ENCODE measurements at places on chromosomes 3 and 15.

GRCh38 chr3:141440942-141441341, 45.9 kb upstream of the RASA2 start:
- DNase-seq, result no peak

DNA sequence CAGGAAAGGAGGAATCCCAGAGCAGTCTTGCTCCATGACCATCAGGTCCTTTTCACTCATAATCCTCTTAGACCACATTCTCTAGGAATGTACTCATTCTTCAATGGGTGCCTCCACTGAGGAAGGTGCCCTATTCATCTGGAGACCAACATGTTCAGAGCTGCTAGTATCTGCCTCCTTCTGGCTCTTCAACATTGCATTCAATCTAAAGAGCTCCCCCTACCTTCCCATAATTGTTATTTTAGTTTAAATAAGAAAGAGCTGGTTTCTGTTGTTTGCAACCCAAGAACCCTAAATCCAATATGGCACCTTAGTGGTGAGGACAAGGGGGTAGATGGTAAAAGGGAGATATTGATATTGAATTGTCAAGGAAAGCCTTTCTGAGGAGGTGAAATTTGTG, 67.6 kb downstream of the SCN11A start:
- DNase-seq, result no peak

- no peak for DNase-seq
Measured at GRCh38 chr3:134369861-134370596, 4.2 kb downstream of the AMOTL2 start.

- DNase-seq, result no peak
Measured at GRCh38 chr3:185878920-185879319, 54.1 kb upstream of the IGF2BP2 start.

GRCh38 chr3:195101927-195102608, 168.9 kb downstream of the XXYLT1 start:
- DNase-seq, result no peak

DNA sequence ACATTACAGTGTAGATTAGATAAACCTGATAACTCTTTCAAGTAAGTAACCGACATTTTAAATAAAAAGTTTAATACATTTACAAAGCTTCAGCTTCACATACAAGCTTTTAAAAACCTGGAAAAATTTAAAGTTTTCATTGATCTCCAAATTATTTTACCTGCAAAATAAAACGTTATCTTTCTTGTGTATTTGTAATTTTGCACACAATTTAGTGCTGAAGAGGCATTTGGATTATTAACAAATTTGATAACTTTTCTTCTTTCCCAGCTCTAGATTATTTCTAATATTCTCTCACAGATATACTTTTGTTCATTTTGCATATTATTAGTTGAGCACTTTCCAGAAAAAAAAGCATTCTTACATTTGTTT, 24.2 kb upstream of the MBNL1 start:
- no peak for DNase-seq

GRCh38 chr3:4406746-4407568, 60.1 kb downstream of the SUMF1 start:
- no peak for DNase-seq

GRCh38 chr15:87401973-87402372, 854.6 kb downstream of the NTRK3 start:
- DNase-seq, result no peak

DNA sequence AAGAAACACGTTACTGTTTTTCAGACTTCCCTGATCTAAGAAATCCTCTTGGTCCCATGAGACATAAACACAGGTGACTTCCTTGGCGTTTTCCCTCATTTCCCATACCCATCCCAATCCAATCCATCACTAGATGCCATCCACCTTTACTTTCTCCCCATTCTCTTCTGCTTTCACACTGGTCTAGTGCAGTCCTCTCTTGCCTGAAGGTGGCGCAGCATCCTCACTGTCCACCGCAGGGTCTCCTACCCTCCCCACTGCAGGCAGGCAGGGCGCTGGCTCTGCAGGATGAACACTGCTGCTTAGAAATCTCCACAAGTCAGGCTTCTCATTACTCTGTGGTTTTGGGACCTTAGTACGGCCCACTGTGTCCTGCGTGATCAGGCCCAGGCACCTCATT, 58.2 kb downstream of the RAB7A start:
- no peak for DNase-seq

DNA sequence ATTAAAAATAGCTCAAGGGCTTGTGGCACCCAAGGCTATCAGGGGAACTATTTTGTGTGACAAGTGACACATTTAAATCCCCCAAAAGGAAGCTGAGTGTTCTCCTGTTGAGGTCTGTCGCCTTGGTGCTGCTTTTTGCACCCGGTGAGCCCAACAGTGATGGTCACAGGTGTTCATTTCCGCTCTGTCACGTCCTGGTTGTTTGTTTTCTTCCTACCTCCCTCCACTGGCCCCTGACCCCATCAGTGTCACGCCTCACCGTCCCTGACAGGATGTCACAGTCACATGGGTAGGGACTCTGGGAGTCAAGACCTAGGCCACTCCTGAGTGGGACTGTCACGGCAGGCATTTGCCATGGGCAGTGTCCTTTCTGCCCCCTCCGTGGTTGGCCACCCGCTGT, 11.2 kb downstream of the SLCO3A1 start:
- DNase-seq, result no peak

- no peak for DNase-seq
Measured at GRCh38 chr15:84752195-84752594, 3.8 kb downstream of the ZNF592 start.

DNA sequence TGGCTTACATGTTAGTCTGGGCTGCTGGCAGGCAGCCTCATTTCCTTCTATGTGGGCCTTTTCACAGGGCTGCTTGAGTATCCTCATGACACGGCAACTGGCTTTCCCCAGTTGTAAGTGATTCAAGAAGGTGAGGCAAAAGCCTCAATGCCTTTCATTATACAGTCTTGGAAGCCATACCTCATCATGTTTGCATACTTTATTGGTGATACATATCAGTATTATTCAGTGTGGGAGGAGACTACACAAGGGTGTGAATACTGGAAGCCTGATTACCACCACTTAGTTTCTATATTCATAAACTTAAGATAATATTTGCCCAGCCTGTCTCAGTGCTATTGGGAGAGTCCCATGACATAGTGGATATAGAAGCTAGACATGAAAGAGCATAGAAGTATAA, 346.8 kb downstream of the SOX2 start:
- DNase-seq, result no peak

GRCh38 chr3:4547799-4548198, 54.7 kb downstream of the ITPR1 start:
- no peak for DNase-seq

- no peak for DNase-seq
Measured at GRCh38 chr3:15633766-15634598, 32.4 kb downstream of the BTD start.

- no peak for DNase-seq
Measured at GRCh38 chr3:155702745-155703591, 41.9 kb downstream of the PLCH1 start.

DNA sequence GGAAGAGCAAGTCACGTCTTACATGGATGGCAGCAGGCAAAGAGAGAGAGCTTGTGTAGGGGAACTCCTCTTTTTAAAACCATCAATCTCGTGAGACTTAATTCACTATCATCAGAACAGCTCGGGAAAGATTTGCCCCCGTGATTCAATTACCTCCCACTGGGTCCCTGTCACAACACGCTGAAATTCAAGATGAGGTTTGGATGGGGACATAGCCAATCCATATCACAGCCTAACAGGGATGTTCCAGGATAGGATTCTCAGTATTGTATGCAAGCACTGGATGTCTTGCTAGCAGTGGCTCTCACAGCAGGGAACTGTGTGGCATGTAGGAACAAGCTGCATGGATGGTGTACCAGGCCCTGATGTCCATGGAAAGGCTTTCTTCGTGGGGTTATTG, 47.8 kb upstream of the SLC24A5 start:
- no peak for DNase-seq

GRCh38 chr3:25438791-25439555, 10.9 kb downstream of the RARB start:
- DNase-seq, result no peak

DNA sequence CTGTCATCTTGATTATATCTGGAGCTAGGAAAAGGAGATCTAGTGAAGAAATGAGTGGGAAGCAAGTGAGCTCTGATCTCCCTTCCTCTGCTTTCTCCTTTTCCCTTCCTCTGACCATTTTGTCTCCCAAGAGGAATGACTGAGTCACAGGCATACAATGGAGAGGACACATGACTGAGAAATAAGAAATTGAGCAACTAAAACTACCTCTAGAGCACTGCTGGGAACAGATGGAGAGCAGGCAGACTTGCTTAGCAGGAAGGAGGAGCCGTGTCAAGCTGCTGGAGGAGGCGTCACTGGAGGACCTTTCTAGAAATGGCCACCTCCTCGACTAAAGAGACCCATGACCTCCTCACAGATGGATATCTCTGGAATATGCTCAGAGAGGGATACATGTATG, 66.9 kb upstream of the MYO5C start:
- DNase-seq, result no peak

GRCh38 chr3:59535791-59536221, 486.0 kb upstream of the CFAP20DC start:
- DNase-seq, result no peak

DNA sequence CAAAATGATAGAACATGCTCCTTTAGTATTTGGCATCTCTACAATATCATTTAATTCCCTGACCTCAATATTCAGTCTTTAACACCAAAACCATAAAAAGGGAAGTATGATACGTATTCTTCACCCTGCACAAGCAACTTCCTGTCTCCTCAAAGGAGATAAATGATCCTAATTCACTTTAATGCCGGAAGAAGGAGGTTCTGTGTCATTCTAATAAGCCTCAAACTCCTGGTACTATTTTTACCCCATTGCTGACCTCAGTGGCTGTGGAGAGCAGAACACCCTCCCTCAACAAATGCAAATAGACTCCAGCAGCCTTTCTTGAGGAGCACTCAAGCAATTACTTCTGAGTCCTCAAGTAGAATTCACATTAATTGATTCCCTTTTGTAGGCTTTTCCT, 173.3 kb downstream of the TMEM108 start:
- DNase-seq, result no peak

- no peak for DNase-seq
Measured at GRCh38 chr3:63390710-63391230, 112.7 kb downstream of the SYNPR start.

DNA sequence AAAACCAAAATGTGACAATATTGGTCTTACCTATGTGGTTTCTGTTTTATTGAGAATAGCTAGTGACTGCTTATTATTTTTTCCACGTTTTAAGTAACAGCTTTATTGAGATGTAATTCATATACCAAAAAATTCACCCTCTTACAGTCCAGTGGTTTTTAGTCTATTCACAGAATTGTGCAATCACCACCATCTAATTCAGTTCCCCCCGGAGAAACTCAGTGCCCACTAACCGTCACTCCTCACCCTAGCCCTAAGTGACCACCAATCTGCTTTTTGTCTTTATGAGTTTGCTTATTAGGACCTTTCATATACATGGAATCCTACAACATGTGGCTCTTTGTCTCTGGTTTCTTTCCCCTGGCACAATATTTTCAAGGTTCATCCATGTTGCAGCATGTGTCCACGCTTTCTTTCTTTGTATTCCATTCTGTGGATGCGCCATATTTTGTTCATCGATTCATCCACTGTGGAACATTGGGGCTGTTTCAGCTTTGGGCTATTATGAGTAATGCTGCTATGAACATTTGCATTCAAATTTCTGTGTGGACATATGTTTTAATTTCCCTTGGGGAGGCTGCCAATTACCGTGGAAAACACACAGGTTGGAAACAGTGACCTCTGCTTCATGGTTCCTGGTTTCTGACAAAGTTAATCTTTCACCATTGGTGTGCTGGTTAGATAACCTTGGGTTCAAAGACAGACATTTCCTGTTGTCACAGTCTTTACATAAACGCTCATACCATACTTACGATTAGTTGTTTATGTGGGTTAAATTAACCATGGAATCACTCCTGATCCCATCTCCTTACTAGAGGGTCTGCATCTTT, 3.2 kb upstream of the BCL2L10 start:
- no peak for DNase-seq

DNA sequence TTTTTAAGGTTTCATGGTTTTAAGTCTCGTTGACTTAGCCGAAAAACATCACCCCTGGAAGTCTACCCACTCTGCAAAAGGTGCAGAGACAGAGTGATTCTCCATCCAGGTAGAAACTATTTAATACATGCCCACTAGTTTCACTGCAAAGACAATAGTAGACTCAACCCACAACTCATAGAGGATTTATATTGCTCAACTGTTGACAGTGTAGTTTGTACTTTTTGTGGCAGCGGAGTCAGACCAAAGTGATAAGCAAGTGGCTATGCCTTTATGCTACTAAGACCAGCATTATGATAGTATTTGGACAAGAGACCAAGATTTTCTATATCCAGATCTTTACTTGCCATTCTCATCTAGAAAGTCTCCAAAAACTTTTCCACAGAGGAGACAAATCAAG, 98.8 kb upstream of the ZBTB20 start:
- DNase-seq, result no peak

- no peak for DNase-seq
Measured at GRCh38 chr3:36295296-36295695, 85.0 kb upstream of the STAC start.

- no peak for DNase-seq
Measured at GRCh38 chr15:41919954-41920538, 26.2 kb upstream of the SPTBN5 start.

- DNase-seq, result no peak
Measured at GRCh38 chr3:160010578-160010977, 21.9 kb downstream of the IL12A start.

DNA sequence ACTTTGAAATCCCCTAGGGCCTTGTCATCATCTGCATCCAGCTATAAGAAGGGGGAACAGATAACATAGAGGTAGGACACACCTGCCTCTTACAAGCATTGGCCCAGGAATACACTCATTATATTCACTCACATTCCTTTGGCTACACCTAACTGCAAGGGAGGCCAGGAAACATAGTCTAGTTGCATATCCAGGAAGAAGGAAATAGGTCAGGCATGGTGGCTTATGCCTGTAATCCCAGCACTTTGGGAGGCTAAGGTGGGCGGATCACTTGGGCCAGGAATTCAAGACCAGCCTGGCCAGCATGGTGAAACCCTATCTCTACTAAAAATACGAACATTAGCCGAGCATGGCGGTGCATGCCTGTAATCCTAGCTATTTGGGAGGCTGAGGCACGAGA, 48.8 kb downstream of the GTPBP8 start:
- DNase-seq, result no peak

Measured in stimulated activated CD8-positive, alpha-beta memory T cell treated with anti-CD3 and anti-CD28 coated beads, Interleukin-2, amount 100 ng/mL, for 1 hour (primary cell).